Activated T-cell treated with anti-CD3 and anti-CD28 coated beads, Interleukin-2, amount 50 U/mL, for 1 hour (primary cell): ENCODE measurements at places on chromosomes 3 and 15.

DNA sequence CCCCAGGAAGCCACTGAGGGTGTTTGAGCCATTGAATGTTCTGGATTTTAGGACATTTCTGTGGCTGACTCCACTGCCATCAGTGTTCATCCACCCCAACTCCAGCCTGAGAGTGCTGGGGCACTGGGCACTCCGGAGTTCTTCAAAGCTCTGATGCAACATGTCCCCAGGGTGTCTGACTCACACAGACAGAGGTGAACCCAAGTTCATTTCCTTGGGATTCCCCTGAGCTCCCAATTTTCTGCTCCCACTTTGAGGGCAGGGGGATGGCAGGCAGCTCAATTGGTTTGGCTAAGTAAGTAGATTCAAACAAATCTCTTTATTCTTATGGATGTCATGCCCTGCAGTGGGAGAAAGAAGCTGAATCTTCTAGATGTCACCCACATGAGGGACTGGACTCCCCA, 2.2 kb downstream of the STRA6 start:
- DNase-seq, result no peak

DNA sequence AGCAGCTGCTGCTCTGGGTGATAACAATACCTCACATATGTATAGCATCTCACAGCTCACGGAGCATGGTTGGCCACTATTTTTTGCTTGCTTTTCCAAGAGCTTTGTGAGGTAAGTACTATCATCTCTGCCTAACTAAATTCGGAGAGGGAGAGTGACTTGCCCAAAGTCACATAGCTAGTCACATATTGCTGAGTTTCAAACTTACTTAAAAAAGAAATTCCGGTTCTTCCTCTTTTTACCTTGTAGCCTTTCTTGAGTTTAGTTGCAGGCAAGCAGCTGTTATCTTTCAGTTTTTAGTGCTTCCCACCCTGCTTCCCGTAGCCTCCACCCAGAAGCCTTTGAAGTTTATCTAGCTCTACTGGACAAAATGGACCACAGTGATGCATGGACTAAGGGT, 309.2 kb downstream of the PDCD6IP start:
- DNase-seq, result no peak

- no peak for DNase-seq
Observed at GRCh38 chr15:67613708-67614107, 71.2 kb downstream of the MAP2K5 start.

DNA sequence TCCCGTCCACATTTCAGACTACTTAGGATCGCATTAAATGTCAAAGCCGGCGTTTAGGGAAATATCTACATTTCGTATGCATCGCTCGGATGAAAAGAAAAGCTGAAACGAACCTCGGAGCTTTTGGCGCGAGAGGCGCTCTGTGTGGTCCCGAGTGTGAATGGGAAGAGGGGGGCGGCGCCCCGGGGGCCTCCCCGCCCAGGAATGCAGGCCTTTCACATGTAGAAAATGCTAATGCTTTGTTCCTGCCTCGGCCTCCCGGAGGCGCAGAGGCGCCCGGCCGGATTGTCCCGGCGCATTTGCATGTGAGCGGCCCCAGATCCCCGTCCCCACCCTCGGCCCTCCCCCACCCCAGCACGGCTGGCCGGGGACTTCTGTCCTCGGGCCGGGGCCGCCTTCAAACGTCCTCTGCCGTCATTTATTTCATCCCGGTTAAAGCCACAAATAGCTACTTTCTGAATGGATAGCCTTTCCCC, 37.0 kb upstream of the TRIM71 start:
- no peak for DNase-seq

- DNase-seq, result no peak
Observed at GRCh38 chr3:144127700-144128099, 156.1 kb downstream of the DIPK2A start.

- DNase-seq, result no peak
Observed at GRCh38 chr3:171240504-171240835, 213.9 kb upstream of the SLC2A2 start.

DNA sequence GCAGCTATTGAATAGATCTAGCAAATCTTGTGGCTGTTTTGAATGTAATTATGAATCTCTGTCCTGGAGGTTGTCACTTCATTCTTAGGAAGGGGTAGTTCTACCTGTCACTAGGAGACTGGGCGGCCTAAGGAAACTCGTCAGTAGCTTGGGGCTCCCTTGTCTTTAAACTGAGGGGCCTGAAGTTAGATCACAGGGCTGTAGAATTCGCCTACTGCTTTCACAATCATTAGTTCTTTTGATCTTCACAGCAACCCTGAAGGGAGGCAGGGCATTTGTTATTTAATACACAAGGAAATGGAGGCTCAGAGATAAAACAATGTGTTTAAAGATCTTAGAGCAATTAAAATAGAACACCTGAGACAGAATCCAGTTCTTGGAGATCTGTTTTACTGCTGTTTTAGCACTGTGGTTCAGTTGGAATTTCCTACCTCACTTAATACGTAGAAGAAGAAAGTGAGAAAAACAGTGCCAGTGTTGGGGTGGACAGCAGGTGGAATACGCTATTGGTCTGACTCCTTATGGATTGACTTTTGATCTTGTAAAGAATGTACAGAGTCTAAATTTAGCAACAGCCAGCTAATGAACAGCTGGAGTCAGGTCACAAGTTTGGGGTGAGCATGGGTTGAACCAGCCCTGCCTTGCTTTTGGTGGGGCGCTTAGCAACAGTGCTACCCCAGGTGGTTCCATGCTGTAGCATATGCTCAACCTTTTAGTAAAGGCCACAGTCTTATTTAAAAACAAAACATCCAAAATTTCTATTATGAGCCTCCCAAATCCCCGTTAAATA, 71.4 kb upstream of the BHLHE40 start:
- DNase-seq, result no peak
